ENCODE measurements at places on chromosomes 2 and 18.

DNA sequence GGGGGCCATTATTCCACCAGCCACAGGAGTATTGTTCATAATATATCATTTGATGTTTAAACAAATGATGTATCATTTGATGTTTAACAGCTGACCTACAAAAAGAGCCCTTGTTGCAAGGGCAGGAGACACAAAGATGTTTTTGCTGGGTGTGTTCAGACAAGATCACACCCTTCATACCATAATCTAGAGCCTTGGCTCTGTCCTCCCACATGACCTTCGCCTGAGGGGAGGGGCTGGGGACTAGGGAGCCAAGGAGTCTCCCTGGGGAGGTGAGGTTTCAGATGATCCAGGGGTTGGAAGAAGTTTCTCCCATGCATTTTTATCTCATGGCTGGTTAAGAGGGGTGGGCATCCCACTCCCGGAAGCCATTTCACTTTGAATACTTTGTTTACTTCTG is 33.5 kb downstream of the CDC42EP3 start:
- DNase-seq = no peak

DNA sequence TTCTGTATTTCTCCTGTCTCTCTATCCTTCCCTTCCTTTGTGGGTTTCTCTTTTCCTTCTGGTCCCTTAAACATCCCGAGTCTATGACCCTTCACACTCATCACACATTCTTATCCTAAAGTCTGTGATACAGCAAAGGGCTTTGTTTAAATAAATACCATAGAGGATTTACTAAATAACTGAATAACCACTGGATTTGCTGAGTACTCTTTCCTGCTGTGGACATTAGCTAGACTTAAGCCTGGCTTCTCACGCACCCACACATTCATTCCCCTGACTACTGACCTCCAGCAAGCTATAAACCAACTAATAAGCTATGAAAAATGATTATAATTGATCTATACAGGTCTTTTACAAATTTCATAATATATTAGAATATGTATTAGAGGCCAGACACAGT is 76.6 kb downstream of the COL4A3 start:
- DNase-seq = no peak

- DNase-seq = no peak
Observed at GRCh38 chr2:221569871-221570270, 2.2 kb downstream of the EPHA4 start.

DNA sequence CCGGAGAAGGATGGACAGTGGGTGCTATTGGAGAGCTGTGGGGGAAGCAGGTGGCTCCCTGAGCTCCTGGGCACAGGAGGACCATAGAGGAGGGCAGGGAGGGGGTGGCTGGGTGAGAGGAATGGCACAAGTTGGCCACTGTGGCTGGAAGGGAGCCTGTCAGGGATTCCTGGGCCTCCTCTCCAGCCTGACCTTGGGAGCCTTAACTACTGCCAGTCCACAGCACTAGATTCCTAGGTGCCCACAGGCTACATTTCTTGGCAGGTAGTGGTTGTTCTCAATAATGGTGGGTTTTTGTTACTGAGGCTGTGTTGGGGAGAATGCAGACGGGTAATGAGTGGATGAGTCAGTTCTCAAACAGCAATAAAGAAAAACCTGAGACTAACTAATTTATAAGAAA is 26.0 kb downstream of the EFHD1 start:
- no peak for DNase-seq

GRCh38 chr2:8134473-8134932 is 547.4 kb upstream of the ID2 start:
- no peak for DNase-seq

GRCh38 chr2:224786848-224787247 is 70.7 kb upstream of the CCDC195 start:
- DNase-seq = no peak

DNA sequence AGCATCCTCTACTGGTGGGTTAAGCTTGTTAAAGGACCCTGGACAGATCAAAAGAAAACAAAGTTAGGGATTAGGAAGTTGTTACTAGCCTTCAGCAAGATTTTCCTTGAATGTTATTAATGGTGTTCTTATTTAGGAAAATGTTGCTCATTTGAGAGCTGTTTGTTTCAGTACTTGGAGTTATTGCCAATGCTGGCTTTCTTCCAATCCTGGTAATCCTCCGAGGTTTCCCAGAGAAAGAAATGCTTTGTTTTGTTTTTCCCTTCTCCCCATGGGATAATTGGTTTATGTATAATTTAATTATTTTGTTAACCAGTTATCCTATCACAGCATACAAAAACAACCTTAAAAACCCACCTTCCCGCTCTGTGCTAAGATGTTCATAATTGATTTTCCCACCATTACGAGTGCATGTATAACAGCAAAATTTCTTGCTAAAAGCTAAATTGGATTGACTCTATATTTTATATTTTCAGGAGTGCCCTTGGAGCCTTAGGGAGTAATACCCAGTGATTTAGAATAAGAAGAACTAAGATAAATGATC is 79.8 kb downstream of the MGAT5 start:
- no peak for DNase-seq

- no peak for DNase-seq
Observed at GRCh38 chr2:128423788-128424165, 105.1 kb upstream of the HS6ST1 start.

- DNase-seq = no peak
Observed at GRCh38 chr18:13186687-13187086, 31.9 kb upstream of the LDLRAD4 start.

- no peak for DNase-seq
Observed at GRCh38 chr2:72144632-72145288, 2.9 kb downstream of the CYP26B1 start.

Measured in B cell (primary cell).